ENCODE measurements at places on chromosomes 1 and 21.

- DNase-seq = no peak
These were observed 176.0 kb downstream of the ATP6V1G3 start for GRCh38 chr1:198364471-198364870.

GRCh38 chr1:25700144-25700523 is 83.5 kb downstream of the MAN1C1 start:
- no peak for DNase-seq

- peak; percentile 2 for DNase-seq
These were observed 5.9 kb downstream of the CLCA2 start for GRCh38 chr1:86429835-86430234.

GRCh38 chr1:67194209-67194863 is 28.1 kb downstream of the IL23R start:
- DNase-seq = no peak

DNA sequence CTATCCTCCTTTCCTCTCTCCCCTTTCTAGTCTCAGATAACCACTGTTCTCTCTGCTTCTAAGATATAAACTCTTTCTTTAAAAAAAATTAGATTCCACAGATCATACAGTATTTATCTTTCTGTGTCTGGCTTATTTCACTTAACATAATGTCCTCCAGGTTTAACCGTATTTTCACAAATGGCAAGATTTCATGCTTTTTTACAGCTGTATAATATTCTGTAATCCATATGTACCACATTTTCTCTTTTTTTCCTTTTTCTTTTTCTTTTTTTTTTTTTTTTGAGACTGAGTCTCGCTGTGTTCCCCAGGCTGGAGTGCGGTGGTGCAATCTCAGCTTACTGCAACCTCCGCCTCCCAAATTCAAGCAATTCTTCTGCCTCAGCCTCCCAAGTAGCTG is 5.1 kb upstream of the SLC16A1 start:
- DNase-seq = no peak

DNA sequence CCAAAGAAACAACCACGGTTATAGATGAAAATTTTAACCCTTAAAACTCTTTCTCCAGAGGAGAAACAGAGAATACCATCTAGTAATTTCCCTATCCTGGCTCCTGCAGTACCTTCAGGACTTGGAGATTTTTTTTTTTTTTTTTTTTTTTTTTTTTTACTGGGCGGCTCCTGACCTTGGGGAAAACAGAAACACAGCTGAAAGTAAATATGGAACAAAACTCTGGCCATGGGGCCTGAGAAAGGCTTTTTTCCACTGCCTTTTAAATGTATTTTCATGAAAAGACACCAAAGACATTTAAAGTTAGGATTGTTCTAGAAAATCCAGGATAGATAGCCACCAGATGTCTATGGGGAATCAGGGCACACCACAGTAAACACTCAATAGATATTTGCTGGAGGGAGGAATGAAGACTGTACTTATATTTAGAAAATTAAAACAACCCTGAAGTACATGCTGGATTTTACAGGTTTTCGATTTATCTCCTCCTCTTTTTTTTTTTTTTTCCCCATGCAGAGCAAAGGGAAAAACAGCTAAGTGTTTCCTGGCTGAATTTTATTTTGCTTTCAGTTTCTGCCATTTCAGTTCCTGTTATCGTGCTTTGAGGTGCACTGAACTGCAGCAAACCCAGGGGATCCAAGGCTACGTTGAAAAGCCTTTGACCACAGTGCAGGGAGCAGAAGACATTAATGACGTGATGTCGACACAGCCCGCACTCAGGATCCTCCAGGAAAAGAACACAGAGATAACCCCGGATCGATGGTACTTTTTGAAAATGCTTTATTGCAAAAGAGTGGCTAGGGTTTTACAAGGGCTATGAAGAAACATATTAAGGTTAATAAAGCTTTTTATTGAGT is 35.7 kb upstream of the CNN3 start:
- peak; percentile 28 for DNase-seq
